ENCODE measurements at places on chromosomes 12 and 14.
A peak's percentile ranks its signal among the peaks of the same experiment; 100 is the strongest.

GRCh38 chr14:66507181-66507721 lies 696 bp upstream of the GPHN start:
- no peak for DNase-seq

GRCh38 chr14:43481864-43482263 lies 1025.2 kb downstream of the FSCB start:
- DNase-seq: no peak

GRCh38 chr12:54051874-54052437 lies 1.7 kb upstream of the HOXC4 start:
- peak; percentile 37 for DNase-seq

DNA sequence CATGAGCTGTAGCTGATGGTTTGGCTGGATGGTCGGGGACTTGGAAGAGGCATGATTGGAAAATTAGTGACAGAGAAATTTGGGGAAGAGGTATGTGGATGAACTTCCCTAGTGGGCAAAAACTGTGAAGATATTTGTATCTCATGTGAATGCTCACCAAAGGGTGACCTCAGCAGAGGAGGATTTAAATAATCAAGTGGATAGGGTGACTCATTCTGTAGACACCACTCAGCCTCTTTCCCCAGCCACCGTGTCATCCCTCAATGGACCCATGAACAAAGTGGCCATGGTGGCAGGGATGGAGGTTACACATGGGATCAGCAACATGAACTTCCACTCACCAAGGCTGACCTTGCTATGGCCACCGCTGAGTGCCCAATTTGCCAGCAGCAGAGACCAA lies 60.8 kb upstream of the KRAS start:
- DNase-seq: no peak

DNA sequence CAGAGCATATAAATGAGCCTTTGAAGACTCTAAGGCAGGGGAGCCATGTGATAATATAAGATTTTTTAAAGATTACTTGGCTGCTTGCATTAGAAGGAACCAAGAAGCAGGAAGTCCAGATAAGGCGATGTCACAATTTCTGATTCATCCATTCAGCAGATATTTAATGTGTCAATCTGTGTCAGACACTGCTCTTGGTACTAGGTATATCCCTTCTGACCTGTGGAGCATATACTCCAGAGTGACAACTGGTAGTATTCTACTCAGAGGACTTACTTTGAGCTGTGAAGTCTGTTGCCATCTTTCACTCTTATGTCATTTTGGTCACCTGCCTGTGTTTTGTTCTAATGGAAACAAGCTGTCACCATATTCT lies 10.7 kb downstream of the EID3 start:
- DNase-seq: no peak

Measured in colonic mucosa (tissue), 4 donors.